Nasal cavity respiratory epithelium epithelial cell of viscerocranial mucosa (primary cell): ENCODE measurements at places on chromosomes 11 and 22. TPM values are rescaled to one million over a fixed set of nuclear protein-coding genes. Genes with fewer than 3 reads are reported as not detected.

Gene THY1
- total RNA-seq, result under 0.01 TPM in 1 of 2 replicates, not detected in the other

Gene SAA4
- 0.64 TPM in 1 of 2 replicates, not detected in the other for total RNA-seq

Gene CEND1
- not detected in 2 replicates for total RNA-seq

Gene MS4A8
- not detected in 2 replicates for total RNA-seq

Gene MYEOV
- under 0.01 and 0.93 TPM in 2 replicates for total RNA-seq

Gene VWCE
- under 0.01 and 0.57 TPM in 2 replicates for total RNA-seq

Gene SEPTIN3
- total RNA-seq, result 0.21 TPM in 1 of 2 replicates, not detected in the other

Gene TAF1D
- total RNA-seq, result 153 and 225 TPM in 2 replicates

Gene GSTT2B
- total RNA-seq, result 0.21 and 0.34 TPM in 2 replicates

Gene BACE1
- 7.5 and 20.6 TPM in 2 replicates for total RNA-seq

Gene MS4A12
- total RNA-seq, result not detected in 2 replicates

Gene HSPB2
- not detected in 2 replicates for total RNA-seq

Gene WBP2NL
- total RNA-seq, result 0.34 and 0.57 TPM in 2 replicates

Gene MMP8
- total RNA-seq, result not detected in 2 replicates

Gene CNGA4
- 0.07 TPM in 1 of 2 replicates, not detected in the other for total RNA-seq

Gene SPDYC
- total RNA-seq, result not detected in 2 replicates

Gene OR10A2
- total RNA-seq, result not detected in 2 replicates

Gene TSSK2
- under 0.01 TPM in 1 of 2 replicates, not detected in the other for total RNA-seq

Gene ENDOD1
- total RNA-seq, result 50.9 and 128 TPM in 2 replicates

Gene GAS2L1
- total RNA-seq, result 6.2 and 19.4 TPM in 2 replicates

Gene FOLH1
- total RNA-seq, result 0.34 and 0.50 TPM in 2 replicates

Gene SLC22A6
- not detected in 2 replicates for total RNA-seq

Gene NPTXR
- total RNA-seq, result under 0.01 and 5.7 TPM in 2 replicates
